ENCODE measurements at places on chromosomes 6 and 20.

GRCh38 chr6:163730246-163731210 is 316.0 kb downstream of the QKI start:
- no peak for DNase-seq

- DNase-seq: no peak
These were observed 25.2 kb downstream of the PACSIN1 start for GRCh38 chr6:34491091-34491430.

DNA sequence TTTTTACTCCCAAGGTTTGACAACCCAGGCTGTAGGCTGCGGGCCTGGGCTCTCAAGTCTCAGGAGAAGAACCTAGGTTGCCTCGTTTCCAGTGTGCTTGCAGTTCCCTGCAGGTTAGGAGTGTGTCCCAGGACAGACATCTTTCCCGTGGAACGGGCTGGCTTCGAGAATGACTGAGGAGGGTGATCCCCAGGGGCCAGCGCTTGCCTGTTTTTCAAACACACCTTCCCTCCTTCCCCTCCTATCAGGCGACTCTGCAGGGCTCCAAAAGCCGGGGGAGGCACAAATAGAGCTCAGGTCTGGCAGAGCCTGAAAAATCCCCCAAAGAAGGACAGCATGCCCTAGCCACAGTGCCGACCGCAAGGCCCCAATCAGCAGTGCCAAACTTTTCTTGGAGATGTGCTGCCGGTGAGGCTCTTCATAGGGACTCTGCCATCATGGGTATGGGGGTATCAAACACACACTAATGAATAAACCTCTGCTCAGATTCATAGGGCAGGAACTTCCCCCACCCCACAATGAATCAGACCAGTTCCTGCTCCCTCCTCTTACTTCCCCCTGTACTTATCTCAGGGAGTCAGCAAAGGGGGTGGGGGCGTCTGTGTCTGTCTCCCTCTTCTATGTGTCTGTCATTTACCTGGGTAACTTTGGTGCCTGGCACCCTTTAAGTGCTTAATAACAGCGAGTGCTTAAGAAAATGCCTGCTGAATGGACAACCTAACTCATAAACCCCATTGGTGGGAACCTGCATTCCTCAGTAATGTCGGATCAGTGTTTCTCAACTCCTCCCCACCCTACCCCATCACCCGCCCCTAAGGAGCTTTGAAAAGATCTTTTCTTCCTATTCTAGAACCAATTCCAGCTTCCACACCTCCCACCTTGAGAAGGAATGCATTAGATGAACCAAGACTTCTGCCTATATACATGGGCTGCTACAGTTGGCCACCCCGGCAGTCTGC is 1.6 kb downstream of the KCNG1 start:
- DNase-seq: no peak

DNA sequence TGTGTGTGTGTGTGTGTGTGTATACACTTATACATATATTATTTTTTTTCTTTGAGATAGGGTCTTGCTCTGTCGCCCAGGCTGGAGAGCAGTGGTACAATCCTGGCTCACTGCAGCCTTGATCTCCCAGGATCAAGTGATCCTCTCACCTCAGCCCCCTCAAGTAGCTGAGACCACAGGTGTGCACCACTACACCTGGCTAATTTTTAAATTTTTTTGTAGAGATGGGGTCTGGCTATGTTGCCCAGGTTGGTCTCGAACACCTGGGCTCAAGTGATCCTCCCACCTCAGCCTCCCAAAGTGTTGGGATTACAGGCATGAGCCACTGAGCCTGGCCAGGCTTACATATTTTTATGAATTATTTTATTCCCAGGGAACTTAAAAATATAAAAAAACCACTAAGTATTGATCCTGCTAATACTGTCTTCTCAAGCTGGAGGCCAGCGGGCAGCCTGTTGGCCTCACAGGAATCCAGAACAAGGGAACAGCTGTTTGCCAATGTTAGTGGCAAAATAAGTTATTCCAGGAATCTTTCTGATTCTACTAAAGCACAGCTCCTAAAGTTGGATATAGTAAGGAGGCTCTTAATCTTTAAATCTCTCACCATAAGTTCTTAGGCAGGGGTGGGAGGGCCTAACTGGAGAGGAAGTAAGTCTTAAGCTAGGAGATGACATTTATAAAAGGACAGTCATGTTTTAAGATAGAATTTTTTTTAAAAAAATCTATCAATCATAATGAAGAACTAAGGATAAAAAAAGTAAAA is 135.5 kb upstream of the NUP153 start:
- no peak for DNase-seq

- DNase-seq: no peak
These were observed 75.0 kb downstream of the TSHZ2 start for GRCh38 chr20:53047203-53047602.

GRCh38 chr6:137823826-137824555 is 43.1 kb upstream of the TNFAIP3 start:
- DNase-seq: peak; percentile 95

DNA sequence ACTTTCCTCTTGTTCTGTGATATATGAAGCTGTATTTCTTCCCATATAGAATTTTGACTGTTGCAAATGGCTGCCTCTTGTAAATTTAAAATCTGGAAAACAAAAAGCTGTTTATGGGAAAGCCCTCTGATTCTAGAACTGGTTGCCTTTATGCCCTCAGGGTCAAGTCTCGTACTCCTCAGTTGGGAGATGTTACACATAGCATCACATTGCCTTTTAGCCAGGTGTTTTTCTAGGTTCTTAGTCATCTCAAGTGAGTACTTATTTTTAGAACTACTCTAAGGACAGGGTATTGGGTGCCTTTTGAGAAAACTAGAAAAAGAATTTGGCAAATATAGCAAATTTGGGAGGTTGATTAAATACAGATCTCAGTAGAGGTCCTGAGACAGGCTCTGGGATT is 58.5 kb downstream of the ANKS1A start:
- no peak for DNase-seq

DNA sequence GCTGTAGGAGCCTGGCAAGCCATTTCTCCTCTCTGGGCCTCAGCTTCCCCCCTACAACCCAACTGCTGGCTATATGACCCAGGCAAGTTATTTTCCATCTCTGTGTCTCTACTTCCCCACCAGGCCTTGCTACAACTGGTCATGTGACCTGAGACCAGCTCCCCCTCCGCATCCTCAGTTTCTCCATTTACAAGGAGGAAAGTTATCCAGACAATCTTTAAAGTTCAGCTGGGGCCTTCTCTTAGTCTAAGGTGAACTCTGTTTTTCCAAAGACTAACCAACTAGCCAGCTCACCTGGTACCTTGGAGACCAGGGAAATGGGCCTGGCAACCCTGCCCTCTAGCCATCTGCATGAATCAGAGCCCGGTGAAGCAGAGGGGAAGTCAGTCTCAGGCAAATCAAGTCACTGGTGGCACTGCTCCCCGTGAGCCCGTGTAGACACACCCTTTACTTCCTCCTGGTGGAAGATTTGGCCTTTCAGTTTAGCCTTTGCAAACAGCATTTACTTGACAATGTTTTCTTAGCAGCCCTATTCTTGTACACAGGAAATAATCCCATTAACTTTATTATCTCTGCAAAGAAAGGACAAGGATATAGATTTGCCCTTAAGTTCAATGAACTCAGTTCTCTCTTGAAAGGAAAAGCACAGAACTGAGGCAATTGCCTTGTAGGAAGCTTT is 157.7 kb downstream of the VEGFA start:
- no peak for DNase-seq

GRCh38 chr20:22569353-22569752 is 15.0 kb downstream of the FOXA2 start:
- DNase-seq: no peak

GRCh38 chr20:13430346-13431002 is 208.3 kb downstream of the TASP1 start:
- peak; percentile 0 for DNase-seq

- no peak for DNase-seq
These were observed 101.5 kb downstream of the LAMP5 start for GRCh38 chr20:9615766-9616454.

- no peak for DNase-seq
These were observed 6.9 kb downstream of the ABCC10 start for GRCh38 chr6:43434001-43434840.

GRCh38 chr6:150511313-150511712 is 88.4 kb upstream of the PLEKHG1 start:
- no peak for DNase-seq
